ENCODE measurements at places on chromosomes 6 and 20.

GRCh38 chr6:22807818-22808217 lies 238.5 kb downstream of the HDGFL1 start:
- DNase-seq = no peak

- DNase-seq = no peak
Measured at GRCh38 chr20:46903937-46904336, 9.3 kb downstream of the EYA2 start.

- no peak for DNase-seq
Measured at GRCh38 chr6:160112628-160113299, 8.9 kb upstream of the SLC22A1 start.

- DNase-seq = no peak
Measured at GRCh38 chr6:7685276-7685675, 40.6 kb upstream of the BMP6 start.

GRCh38 chr20:6718662-6719368 lies 48.7 kb upstream of the BMP2 start:
- DNase-seq = no peak

GRCh38 chr6:35081426-35081851 lies 59.7 kb downstream of the TCP11 start:
- DNase-seq = no peak

- no peak for DNase-seq
Measured at GRCh38 chr6:45084257-45084656, 243.9 kb upstream of the RUNX2 start.

GRCh38 chr6:51468704-51469103 lies 618.7 kb downstream of the PKHD1 start:
- DNase-seq = no peak

GRCh38 chr6:159099961-159100360 lies 55.2 kb upstream of the TAGAP start:
- DNase-seq = no peak

DNA sequence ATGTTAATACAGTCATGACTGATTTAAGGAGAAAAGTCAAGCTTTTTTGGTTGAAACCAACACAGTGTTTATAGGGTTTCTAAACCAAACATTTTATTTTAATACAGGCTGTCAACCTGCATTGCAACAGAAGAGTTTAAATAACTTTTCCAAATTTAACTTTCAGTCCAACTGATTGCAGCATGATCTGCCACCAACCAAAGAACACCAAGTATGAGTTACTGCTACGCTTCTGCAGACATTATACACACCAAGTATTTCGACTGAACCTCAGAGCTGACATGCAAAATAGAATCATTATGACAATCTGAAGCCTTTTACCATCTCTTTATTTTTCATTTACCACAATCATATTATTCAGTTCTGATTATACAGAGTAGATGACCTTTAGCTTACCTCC lies 151.2 kb upstream of the DST start:
- DNase-seq = no peak

DNA sequence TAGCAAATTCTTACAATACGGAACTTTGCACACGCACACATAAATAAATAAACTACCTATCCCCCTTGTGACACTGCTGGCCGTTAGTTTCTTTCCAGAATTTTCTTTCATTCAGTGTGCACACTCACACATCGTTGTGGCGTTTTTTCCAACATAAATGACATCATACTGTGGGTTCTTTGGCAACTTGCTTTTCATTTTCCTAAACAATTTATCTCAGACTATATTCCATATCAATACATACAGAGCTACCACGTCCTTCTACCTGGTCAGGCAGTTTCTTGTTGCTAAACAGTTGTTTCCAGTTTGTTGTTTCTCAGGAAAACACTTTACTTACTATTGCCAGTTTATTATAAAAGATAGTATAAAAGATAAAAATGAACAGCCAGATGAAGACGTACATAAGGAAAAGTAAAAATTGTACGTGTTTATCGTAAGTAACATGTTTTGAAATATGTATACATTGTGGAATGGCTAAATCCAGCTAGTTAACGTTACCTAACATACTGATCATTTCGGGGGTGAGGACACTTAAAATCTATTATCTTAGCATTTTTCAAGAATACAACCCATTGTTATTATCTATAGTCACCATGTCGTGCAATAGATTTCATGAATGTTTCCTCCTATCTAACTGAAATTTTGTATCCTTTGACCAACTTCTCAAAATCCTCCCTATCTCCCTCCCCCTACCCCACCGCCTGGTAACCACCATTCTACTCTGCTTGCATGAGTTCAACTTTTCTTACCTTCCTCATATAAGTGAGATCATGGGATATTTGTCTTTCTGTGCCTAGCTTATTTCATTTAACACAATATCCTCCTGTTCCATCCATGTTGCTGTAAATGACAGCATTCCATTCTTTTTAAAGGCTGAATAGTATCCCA lies 1.2 kb upstream of the TP53RK start:
- DNase-seq = no peak

GRCh38 chr6:128053109-128053508 lies 152.3 kb upstream of the THEMIS start:
- DNase-seq = no peak

DNA sequence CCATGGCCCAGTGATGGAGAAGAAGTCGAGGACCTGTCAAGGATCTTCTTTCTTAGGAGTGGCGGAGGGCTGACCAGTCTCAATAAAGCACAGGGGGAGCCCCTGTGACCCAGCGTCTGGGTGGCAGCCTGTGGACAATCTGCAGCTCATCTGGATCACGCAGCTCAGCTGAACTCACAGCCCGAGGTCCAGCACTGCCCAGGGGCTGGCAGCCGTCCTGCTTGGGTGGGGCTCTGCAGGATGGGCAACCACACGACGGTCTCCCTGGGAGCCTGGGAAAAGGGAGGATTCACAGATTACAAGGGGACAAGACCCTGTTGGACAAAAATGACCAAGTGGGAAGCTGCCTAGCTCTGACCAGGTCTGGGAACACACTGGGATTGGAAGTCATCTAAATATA lies 110.8 kb downstream of the MYLK4 start:
- DNase-seq = no peak

GRCh38 chr6:157615420-157615769 lies 207.7 kb upstream of the SNX9 start:
- DNase-seq = no peak

DNA sequence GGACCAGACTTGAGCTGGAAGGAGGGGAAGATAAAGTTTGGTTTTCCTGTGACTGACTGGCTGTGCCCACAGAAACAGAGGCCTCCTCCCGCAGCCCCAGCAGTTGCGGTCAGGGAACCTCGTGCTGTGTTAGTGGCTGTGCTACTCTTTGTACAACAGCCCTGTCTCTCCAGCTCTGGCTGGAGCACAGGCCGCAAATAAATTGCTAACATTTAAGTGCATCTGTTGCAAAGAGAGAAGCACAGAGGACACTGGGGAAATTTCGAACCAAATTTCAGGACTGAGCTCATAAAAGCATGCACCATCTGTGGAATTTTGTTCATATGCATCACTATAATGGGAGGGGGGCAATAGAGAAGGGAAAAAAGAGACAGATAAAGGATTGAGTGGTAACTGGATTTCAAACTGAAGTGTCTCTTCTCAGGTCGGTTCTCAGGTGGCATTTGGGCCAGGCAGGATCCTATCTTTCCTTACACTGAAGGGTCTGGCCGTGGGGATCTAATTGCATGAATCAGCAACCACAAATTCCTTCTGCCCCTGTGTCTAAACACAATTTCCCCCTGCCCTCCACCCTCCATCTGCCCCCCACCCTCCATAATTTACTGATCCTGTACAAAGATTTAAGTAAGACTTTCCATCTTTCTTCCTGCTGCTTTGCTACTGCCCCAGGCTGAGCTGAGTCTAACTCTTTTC lies 88.9 kb upstream of the ATXN1 start:
- no peak for DNase-seq

Measured in activated T-cell treated with anti-CD3 and anti-CD28 coated beads, Interleukin-2, amount 50 U/mL, for 24 hours (primary cell).